ENCODE measurements at places on chromosomes 2 and 18.
A peak's percentile ranks its signal among the peaks of the same experiment; 100 is the strongest.

DNA sequence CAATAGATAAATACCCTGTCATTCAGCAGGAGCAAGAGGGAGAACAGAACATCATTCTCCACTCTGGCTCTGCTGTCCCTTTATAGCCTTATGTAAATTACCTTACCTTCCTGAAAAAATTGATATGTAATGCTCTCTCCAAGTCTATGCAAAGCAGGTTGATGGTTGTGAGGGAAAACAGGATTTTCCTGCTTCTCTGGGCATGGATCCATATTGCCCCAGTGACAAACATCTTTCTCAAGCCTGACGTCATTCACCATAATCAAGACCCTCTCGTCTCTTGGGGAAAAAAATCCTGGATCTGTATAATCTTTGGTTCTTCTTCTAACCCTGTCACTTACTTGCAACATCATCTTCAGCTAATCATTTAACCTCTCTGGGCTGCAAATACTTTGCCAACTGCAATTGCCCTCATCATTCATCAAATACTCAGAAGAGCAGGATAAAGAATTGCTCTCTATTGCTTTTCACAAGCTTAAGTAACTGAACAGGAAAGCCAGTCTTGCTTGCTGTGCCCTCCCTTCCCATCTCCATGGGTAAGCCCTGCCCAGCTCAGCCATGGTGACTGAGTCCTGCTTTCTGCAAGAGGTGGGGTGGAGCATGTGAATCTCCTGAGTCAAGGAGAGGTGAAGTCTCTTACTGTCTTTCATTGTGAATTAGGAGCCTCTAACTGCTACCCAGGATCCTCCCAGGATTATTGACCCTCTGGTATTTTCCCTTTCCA, 123.7 kb upstream of the KLF7 start:
- DNase-seq: no peak

- DNase-seq: no peak
Observed at GRCh38 chr2:169649278-169649677, 44.9 kb downstream of the CFAP210 start.

- no peak for DNase-seq
Observed at GRCh38 chr2:108923019-108923700, 65.9 kb downstream of the EDAR start.

DNA sequence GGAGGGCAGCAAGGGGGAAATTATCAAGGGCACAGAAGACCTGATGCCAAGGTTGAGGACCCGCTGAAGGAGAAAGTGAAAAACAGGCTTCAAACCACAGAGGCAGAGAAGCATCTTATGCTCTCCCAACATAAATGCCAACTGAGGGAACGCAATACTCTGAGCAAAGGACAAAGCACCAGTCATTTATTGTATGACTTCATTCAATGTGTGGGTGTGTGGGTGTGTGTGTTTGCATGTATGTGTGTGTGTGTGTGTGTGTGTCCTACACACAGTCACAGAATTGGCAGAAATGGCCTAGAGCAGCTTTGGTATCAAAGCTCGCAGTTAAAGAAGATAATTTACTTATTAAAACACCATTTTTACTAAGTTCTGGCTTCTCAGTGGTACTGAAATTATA, 51.4 kb downstream of the UXS1 start:
- DNase-seq: no peak

DNA sequence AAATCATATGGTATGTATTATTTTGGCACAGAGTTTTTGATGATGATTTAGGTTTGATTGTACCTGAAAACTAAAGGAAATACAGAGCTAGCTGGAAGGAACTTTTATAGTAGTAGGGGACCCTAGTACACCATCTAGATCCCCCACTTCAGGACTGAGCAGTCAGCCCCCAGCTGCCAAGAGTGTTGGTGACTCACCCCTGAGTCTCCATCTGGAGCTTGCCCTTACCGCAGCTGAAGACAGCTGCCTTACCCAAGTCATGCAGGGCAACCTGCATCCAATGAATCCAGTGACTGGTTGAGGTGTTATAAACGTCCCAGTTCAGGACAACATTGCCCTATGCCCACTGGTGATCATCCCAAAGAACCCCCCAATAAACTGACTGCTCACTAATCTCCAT, 15.3 kb downstream of the PMS1 start:
- DNase-seq: no peak

DNA sequence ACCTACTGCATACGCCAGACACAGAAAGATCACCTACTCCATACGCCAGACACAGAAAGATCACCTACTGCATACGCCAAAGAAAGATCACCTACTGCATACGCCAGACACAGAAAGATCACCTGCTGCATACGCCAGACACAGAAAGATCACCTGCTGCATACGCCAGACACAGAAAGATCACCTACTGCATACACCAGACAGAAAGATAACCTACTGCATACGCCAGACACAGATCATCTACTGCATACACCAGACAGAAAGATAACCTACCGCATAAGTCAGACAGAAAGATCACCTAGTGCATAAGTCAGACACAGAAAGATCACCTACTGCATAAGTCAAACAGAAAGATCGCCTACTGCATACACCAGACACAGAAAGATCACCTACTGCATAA, 25.8 kb downstream of the COA5 start:
- no peak for DNase-seq

DNA sequence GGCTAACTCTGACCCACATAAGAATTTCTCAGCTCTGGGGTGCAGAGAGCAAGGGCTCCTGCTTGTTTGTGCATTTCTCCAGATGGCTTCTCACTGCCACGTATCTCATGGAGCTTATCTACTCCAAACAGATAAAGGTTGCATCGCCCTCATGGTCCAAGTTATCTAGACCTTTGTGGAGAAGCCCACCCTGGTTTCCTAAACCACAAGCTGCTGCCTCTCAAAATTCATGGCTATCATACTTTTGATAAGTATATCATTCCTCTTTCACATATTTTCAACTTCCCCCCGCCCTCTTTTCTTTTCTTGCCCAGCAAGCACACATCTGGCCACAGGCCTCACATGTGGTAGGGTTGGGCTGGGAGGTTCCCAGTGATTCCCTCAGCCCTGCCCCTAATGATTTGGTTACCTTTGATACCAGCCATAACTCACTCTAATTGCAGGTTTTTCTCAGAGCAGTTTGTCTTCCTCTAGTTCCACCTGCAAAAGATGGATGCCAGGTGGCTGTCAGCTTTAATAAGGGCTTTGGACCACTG, 146.0 kb downstream of the RHBDD1 start:
- DNase-seq: no peak

- DNase-seq: no peak
Observed at GRCh38 chr2:10486601-10487079, 38.5 kb upstream of the ODC1 start.

GRCh38 chr2:20567159-20567925, 83.6 kb downstream of the HS1BP3 start:
- no peak for DNase-seq

DNA sequence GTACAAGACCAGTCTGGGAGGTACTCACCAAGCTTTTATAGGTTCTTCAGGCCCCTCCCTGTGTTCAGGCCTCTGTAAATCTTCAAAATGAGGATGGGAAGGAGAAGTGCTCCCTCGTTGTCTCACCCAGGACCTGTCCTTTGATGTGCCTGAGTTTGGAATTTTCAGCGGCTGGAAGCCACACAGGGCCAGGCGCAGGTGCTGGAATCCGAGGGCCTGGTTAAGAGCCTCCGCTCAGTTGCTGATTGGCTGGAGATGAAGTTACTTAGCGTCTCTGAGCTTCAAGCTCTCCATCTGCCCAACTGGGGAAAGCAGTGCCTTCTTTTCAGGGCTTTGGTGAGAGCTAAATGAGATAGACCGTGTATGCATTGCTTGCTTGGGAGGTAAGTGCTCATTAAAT, 30.0 kb downstream of the HJURP start:
- DNase-seq: no peak

GRCh38 chr2:96763511-96764252, 3.0 kb downstream of the CNNM4 start:
- no peak for DNase-seq

- DNase-seq: peak; percentile 49
Observed at GRCh38 chr2:10141736-10142639, 19.4 kb downstream of the RRM2 start.
